ENCODE measurements at places on chromosomes 13 and 19.

- DNase-seq, result no peak
Observed at GRCh38 chr19:50206191-50206590, 2.8 kb downstream of the MYH14 start.

DNA sequence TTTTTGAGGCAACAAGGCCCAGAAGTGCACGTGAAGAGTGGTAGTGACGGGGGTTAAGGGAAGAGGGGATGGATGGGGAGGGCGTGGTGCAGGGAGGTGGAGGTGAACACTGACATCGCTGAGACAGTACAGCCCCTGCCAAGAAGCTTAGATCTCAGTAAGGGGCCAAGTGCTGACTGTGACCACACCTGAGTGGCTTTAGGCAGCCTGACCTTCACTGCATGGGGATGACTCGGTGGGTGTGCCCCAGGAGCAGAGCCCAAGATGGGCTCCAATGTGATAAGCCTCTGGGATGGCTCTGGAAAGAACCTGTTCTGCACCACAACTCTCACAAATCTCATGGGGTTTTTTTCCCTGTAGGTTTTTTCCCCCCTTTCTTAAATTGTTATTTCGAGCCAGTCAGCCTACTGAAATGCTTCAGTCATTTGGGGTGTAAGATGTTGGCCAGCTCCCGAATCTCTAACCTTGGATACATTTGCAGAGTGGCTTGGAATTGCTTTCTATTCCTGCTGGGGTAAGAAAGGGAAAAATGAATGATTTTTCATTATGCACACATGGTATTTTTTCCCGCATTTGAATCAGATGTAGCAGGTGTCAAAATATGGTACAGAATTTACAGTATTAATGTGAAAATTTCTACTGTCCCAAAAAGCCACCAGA lies 165.0 kb downstream of the TM9SF2 start:
- DNase-seq, result no peak

GRCh38 chr13:42039457-42039945 lies 8.9 kb upstream of the DGKH start:
- no peak for DNase-seq

DNA sequence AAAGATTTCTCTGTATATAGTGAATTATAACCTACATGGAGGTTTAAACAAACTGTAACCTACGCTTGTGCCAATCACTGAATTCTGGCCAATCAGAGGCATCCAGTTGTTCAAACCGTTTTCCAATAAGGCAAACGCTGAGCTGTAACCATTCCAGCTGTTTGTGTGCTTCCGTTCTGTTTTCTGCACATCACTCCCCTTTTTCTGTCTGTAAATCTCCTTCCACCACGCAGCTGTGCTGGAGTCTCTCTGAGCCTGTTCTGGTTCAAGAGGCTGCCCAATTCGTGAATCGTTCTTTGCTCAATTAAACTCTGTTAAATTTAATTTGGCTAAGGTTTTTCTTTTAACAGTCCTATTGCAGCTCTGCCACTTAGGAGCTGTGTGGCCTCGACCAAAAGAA lies 552.5 kb downstream of the FGF9 start:
- no peak for DNase-seq

- DNase-seq, result no peak
Observed at GRCh38 chr19:57088133-57088532, 31.7 kb upstream of the USP29 start.

- no peak for DNase-seq
Observed at GRCh38 chr13:99980824-99981734, 505 bp upstream of the ZIC2 start.

DNA sequence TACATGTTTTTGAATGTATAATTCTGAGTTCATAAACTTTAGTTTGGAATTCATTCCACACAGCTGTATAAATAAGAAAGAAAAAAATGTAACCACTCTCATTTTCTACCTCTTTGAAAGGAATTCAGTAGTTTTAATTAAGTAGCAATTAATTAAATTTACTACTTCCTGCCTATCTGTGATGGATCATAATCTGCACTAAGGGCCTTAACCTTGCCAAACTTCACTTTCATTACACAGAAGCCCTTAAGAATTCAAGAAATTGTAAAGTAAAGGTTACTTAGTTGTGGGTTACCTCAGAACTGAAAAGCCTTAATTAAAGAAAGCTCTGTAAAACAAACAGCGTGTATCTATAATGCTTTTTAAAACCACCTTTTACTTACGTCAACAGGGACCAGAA lies 111.9 kb upstream of the FBXL3 start:
- no peak for DNase-seq

DNA sequence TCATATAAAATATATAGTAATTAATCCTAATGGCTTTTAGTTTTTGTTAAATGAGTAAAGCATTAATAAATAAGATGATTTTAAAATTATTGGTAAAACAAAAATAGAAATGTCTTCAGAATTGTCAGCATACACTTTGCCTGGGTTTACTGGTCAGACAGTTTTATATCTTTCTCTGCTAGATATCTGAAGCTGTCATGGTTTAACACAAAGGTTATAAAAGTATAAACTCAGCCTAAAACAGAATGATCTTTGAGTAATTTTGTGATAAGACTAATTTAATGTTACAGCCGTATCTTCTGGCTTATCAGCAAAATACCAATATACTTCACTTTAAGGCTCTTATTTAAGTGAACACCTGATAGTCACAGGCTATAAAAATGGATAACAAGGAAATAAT lies 17.8 kb upstream of the NAA16 start:
- DNase-seq, result no peak

- DNase-seq, result no peak
Observed at GRCh38 chr19:6876748-6877147, 10.6 kb upstream of the ADGRE1 start.

- DNase-seq, result no peak
Observed at GRCh38 chr13:21925720-21926119, 254.8 kb downstream of the FGF9 start.

DNA sequence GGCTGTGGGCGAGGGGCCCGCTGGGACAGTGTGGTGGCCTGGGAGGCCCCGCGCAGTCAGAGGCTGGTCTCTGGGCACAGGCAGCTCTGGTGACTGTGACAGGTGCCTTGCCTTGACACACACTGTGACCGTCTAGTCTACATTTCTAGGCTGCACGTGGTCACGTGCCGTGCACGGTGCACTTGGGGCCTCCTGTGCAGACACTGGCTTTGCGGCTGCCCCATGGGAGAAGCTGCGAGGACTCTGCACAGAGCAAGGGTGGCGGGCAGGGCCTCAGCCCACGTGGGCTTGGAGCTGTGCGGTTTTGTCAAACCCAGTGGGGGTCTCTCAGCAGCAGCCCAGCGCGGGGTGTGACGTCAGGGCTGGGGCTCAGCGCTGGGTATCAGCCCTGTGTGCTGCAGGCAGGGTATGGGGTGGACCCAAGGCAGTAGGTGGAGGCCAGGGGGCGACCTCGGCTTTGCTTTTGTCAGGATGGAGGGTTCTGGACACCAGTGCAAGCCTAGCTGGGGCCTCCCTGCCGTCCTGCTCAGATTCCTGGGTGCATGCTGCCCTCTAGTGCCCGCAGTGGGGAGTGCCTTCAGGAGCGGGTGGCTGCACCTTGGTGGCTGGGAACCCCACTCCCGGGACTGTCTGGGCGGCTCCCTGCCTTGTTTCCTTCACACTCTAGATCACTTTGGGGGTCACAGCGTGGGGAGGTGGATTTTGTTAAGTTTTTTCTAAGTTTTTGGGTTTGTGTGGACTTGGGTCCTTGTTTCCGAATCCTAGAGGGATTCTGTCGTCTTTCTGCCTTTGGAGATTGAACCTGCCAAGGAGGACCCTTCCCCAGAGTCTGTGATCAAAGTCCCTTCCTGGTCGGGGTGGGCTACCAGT lies 62.6 kb downstream of the KDM4B start:
- DNase-seq, result peak; percentile 82

DNA sequence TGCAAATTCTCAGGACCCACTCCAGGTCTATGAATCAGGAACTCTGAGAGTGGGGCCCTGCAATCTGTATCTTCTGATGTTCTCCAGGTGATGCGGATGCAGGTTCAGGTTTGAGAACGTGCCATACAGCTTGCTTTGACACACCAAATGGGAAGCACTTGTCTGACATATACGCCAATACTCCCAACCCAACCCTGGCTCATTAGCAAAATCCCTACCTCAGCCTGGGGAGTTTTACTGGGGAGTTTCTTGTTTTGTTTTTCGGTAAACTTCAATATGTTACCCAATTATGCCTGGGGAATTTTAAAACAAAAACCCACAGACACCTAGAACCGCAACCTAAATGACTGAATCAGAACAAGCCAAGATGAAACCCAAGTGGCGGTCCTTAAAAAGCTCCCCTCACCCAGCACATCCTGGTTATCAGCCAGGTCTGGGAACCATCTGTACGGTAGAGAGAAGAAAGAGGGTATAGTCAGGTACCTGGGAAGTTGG lies 41.2 kb downstream of the ABCC4 start:
- DNase-seq, result no peak

- no peak for DNase-seq
Observed at GRCh38 chr19:48296963-48297734, 27.3 kb downstream of the ZNF114 start.

DNA sequence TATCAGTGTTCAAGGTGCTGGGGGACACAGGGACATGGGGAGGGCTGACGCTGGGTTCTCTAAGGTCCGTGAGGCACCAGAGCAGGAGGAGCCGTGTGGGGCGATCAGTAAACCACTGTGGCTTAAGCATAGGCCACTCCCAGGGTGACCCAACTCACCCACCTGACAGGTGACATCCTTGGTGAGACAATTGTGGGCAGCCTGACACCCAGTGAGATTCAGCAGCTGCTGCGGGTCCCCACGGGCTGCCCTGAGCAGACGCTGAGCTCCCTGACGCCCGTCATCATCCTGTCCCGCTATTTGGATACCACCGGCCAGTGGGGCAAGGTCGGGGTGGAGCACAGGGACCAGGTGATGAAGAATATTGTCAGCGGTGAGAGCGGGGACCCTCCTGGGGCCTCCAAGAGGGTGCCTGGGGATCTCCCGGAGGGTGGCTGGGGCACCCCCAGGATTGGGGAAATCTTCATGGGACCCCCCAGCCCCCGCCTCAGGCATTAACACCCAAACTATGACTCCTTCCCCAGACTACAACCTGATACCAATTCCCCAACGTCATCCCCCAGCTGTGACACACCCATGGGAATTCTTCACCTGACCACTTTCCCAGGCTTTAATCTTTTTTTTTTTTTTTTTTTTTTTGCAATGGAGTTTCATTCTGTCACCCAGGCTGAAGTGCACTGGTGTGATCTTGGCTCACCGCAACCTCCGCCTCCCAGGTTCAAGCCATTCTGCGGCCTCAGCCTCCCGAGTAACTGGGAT lies 33.3 kb upstream of the SHFL start:
- no peak for DNase-seq

DNA sequence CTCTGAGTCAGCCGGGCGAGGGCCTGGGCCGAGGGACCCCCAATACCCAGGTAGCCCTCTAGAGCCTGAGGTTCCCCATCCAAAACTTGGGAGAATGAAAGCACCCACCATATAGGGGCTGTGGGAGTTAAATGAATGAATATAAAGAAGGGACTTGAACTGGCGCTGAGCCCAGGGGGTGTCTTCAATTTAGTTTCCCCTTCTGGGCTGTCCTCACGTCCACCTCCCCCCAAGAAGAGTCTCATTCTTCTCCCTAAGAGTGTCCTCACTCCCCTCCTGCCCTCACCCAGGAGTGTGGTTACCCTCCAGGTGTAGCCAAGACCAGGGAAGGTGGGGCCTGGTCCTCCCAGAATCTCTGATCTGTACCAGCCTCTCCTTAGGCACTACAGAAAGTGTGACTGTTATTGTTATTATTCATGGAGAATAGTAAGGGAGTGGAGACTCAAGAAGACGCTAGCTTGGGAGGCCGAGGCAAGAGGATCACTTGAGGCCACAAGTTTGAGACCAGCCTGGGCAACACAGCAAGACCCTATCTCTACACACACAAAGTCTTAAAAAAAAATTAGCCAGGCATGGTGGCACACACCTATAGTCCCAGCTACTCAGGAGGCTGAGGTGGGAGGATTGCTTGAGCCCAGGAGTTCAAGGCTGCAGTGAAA lies 2.7 kb downstream of the CD79A start:
- DNase-seq, result no peak

DNA sequence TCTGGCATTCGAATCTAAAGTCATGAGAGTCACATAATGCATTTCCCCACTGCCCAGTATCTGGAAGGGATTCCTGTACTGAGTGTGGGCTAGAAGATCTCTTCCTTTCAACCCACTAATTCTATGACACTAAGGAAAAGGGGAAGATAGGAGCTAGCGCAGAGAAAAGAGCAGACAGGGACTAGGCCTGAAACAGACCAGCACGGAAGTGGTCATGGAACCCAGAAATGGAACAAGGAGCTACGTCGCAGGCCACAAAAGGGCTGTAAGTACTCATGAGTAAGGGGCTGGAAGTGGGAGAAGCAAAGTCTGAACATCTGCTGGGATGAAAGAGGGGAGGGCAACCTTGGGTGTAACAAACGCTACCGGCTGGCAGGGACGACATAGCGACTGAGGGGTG lies 8.6 kb downstream of the ABCC4 start:
- no peak for DNase-seq

DNA sequence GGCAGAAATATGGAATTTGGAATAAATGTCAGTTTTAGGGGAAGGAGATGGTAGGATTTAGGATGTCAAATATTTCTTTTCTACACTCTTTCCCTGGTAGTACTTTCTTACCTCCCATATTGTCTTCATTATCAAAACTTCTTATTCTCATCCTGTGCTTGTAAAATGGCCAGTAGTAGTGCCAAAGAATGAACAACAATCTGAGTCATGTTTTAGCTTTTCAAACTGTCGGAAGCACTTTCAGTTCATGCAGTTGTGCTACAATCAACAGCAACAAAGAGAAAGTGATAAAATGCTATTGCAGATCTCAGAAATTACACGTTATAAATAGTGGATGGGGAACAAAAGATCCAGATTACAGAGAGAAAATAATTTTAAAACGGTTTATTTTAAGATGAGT lies 193.7 kb upstream of the RXFP2 start:
- no peak for DNase-seq

DNA sequence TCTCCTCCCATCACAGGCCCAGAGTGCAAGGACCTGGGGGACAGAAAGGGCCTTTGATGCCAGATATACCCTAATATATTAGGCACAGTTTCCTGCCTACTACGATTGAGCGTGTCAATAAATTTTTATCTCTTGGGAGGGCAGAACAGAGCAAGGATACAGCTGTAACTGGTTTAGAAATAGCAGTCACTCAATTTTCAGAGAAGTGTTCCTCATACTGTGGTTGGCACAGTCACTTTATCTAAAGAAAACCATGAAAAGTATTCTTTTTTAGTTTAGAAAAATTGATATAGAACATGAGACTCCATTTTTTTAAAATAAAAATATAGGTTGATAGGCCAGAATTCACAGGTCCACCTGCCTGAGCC lies 460 bp upstream of the ZNF155 start:
- no peak for DNase-seq

DNA sequence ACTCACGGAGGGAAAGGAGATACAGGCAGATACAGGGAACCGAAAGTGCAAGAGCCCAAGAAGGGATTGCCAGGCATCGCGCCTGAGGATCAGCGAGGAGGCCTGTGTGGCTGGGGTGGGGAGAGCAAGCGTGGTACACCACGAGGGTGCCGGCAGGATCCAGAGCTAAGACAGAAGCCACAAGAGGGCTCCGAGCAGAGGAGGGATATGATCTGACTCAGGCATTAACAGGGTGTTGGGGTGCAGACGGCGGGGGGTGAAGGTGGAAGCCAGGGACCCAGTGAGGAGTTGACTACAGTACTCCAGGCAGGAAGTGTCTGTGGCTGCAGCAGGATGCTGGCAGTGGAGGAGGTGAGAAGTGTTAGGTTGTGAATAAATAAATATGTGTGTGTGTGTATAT lies 5.4 kb upstream of the PPP1R37 start:
- no peak for DNase-seq
